ENCODE measurements at places on chromosomes 3 and 15.

GRCh38 chr3:115401851-115402501 lies 221.3 kb upstream of the GAP43 start:
- no peak for DNase-seq

DNA sequence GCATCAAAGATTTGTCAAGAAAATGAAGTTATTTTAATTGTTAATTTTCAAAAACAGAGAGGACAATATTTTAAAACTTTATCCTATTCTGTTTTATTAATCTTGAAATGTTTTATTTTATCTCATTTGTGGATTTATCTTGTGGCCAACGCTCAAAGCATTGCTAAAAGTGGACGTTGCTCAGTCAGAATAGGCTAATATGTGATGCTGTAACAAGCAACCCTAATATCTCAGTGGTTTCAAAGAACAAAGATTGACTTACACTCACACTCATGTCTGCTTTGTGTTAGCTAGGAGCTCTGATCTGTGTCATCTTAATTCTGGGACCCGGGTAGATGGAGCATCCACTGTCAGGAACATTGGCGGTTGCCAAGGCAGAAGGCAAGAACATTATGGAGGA lies 86.0 kb upstream of the PLCL2 start:
- DNase-seq, result no peak

- no peak for DNase-seq
These were observed 100.0 kb downstream of the OXNAD1 start for GRCh38 chr3:16364963-16365362.

- no peak for DNase-seq
These were observed 158.5 kb downstream of the FBLN2 start for GRCh38 chr3:13707456-13707855.

DNA sequence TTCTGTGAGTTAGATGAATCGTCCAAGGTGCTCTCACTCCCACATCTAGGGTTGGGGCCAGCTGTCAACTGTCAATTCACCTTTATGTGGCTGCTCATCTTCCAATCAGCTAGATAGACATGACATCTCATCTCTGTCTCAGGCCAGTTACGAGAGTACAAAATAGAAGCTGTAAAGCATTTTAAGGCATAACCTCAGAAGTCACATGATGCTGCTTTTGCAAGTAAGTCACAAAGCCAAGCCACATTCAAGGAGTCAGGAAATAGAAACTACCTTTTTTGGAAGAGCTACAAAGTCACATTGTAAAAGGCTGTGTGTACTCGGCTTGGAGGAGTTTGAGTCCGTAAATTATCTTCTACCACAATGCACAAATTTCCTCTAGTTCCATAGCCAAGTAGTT lies 5.1 kb upstream of the CCR1 start:
- DNase-seq, result no peak

- DNase-seq, result no peak
These were observed 36.0 kb downstream of the CCDC54 start for GRCh38 chr3:107413264-107413663.

GRCh38 chr3:153129866-153130265 lies 32.2 kb upstream of the RAP2B start:
- no peak for DNase-seq

- no peak for DNase-seq
These were observed 35.3 kb upstream of the SNRPN start for GRCh38 chr15:24919446-24919845.

GRCh38 chr15:96818861-96819260 lies 488.4 kb downstream of the NR2F2 start:
- no peak for DNase-seq

DNA sequence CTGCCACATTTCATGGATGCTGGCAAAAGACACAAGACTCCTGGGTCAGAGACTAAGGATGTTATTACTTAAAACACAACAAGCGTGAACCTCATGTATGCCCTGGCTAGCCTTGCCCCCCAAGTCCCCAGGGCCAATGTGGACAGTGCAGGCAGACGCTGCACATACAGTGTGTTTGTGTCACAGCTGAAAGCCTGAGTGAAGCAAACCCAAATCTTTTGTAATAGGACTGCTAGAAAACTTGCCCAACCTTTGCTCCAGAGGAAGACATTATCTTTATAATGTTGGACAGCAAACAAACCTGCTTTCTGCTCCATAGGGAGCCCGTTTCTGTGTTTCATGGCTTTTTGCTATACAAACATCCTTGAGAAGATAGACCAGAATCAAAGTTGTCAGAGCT lies 282.0 kb upstream of the RORA start:
- no peak for DNase-seq

GRCh38 chr15:71199384-71200351 lies 84.4 kb downstream of the THSD4 start:
- no peak for DNase-seq

GRCh38 chr15:63703641-63704240 lies 106.6 kb downstream of the FBXL22 start:
- no peak for DNase-seq

- no peak for DNase-seq
These were observed 80.4 kb downstream of the ADAM10 start for GRCh38 chr15:58669108-58669507.

DNA sequence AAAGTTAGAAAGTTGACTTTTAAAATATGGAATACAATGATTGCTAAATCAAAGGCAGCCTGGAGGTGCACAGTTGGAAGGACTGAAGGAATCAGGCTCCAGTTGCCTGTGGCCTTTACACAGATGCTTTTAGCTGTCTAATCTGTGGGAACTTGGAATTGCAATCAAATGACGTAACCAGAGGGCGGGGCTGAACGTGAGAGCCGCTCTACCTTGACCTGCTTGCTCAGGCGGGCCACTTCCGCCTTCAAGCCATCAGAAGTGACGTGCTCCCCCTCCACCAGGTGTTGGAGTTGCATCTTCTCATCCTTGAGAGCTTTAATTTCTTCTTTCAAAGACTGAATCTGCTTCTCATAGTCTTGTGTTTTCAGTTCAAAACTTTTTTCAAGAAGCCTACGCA lies 37.7 kb upstream of the GNB5 start:
- DNase-seq, result no peak

DNA sequence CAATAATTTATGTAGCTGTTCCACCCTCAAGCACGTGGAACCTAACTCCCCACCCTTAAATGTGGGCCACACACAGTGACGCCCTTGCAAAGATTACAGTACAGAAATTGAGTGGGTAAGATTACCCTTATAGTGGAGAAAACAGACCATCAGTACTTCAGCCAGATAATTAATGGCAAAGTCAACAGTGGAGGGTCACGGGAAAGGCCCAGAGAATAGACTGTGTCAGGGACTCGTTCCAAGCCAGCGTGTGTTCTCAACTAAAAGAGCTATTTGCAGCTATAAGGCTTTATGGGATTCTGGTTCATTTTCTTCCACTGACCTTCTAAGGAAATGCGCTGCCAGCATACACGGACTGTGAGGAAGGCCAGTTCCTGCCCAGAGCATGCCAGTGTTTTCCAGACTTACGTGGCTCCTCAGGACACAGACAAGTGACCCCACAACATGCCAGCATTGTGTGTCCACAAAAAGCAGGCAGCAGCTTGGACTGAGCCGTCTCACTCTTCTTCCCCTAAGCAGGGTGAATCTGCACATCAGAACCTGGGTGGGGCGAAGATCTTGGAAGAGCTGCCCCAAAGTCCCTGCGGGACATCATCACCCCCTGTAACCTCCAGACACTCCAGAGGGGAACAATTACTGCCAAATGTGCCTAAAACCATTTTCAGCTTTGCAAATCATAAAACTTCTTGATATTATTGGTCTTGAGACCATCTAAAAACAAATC lies 428.5 kb downstream of the OCA2 start:
- DNase-seq, result no peak

DNA sequence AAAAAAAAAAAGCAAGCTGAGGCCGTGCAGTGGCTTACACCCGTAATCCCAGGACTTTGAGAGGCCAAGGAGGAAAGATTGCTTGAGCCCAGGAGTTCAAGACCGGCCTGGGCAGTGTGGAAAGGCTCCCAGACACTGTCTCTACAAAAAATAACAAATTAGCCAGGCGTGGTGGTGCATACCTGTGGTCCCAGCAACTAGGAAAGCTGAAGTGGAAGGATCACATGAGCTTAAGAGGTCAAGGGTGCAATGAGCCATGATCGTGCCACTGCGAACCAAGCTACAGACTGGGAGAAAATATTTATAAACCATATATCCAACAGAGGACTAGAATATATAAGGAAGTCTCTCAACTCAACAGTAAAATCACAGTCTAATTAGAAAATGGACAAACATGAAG lies 10.0 kb downstream of the KLHDC8B start:
- DNase-seq, result no peak

GRCh38 chr3:127349501-127350171 lies 61.8 kb upstream of the PRR20G start:
- DNase-seq, result no peak

DNA sequence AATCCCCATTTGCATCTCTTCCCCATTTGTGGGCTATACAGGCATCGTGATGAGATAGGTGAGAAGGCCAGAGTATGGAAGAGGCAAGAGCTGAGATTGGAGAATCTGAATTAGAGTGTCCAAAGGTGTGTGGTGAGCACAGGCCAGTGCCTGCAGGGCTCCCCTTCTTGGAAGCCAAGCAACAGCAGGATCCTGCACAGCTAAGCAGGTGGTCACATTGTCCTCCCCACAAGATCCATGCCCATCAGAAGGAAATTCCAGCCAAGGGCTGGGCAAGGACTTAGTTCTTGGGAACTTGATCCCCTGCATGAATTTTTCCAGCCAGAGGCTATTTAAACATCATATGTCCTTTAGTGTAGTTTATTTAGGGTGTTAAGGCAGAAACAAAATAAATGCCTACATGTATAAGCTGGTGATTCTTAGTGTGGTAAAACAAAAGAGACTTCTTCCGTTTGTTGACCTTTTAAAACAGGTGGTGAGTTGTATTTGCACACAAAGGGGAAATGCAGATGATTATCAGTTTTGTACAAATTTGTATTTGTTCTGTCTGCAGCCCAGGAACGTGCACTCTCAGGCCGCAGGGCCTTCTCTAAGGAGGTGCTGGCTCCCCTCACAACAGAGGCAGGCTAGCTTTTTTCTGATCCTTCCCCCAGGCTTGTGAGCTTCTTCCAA lies 110.2 kb downstream of the PLCL2 start:
- no peak for DNase-seq

Data from activated T-cell treated with anti-CD3 and anti-CD28 coated beads for 24 hours (primary cell).